ENCODE measurements at places on chromosomes 5 and 9.

- no peak for DNase-seq
Measured at GRCh38 chr5:153445875-153446579, 44.4 kb upstream of the GRIA1 start.

- no peak for DNase-seq
Measured at GRCh38 chr5:91938441-91938840, 555.3 kb upstream of the ARRDC3 start.

- DNase-seq, result no peak
Measured at GRCh38 chr9:29183971-29184370, 1610.7 kb upstream of the C9orf72 start.

- no peak for DNase-seq
Measured at GRCh38 chr5:167943343-167943742, 348.1 kb upstream of the WWC1 start.

DNA sequence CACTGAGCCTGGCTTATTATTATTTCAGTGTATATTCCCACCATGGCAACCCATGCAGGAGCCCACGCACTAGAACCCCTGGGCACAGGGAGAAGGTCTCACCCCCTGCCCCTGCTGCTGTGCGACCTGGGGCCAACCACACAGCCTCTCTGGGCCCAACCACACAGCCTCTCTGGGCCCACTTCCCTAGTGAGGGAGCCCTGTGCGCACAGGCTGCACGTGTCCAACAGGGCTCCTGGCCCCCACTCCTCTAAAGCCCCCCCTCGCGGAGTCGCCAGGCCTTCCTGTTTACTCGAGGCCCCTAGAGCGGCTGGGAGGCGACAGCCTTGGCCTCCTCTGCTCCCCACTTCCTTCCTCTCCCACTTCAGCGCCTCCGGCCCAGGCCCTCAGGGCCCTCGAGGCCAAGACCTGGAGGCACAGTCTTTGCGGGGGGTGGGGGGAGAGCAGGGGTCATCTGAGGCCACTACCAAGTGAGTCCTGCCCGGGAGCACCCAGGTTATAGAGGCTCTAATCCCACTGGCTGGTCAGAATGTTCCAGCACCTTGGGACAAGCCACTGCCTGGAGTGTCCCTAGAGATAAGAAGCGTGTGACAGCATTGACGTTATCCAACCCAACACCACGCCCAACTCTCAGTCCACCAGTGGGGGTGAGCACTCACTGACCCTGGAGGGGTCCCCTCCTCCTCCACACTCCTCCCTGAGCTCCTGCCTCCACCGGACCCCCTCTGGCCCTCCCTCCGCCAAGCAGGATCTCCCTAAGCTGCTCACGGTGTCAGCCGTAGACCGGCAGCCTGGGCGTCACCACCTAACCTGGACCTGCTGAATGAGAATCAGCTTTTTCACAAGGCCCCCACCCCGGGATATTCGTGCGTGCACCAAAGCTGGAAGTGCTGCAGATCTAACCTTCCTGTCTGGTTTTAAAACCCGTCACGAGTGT lies 7.9 kb upstream of the ENG start:
- peak; percentile 60 for DNase-seq

- DNase-seq, result no peak
Measured at GRCh38 chr9:113504725-113505590, 41.4 kb downstream of the RGS3 start.

DNA sequence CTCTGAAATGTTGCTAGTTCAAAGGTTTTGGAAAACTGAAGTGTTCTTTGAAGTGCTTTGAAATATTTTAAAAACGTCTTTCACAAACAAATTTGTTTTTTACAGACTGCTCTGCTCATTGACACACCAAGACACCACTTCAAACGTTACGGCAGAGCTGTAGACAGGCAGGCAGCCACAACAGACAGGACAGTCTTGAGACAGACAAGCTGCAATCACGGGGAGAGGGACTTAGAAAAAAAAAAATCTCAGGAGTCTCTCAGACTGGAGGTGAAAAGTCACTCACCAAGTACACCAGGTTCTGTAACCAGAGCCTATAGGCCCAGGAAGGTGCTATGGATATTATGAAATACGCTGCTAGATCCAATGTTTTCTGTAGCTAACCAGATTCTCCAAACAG lies 135.4 kb downstream of the ISL1 start:
- DNase-seq, result no peak

DNA sequence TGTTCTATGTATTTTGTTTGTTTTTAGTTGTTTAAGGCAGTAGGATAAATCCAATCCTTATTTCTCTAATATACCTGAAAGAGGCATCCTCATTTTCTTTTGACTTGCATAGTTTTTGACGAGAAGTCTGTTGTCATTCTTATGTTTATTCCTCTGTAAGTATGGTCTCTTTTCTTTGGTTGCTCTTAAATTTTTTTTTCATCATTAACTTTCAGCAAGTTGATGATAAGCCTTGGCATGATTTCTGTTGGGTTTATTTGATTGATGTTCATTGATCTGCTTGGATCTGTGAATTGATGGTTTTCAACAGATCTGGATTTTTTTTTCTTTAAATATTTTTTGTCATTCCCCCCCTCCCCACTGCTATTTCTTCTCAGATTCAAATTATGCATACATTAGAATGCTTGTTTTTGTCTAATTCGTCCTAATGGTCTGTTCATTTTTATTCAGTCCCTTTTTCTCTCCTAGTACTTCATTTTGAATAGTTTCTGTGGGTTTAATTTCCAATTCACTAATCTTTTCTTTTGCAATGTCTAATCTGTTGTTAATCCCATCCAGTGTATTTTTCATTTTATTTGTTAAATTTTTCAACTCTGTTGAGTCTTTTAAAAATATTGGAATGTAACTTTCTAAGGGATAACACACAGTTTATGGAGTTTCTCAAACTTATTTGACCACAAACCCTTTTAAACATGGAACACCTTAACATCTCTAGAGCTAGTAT lies 495.9 kb downstream of the CSNK1G3 start:
- no peak for DNase-seq

DNA sequence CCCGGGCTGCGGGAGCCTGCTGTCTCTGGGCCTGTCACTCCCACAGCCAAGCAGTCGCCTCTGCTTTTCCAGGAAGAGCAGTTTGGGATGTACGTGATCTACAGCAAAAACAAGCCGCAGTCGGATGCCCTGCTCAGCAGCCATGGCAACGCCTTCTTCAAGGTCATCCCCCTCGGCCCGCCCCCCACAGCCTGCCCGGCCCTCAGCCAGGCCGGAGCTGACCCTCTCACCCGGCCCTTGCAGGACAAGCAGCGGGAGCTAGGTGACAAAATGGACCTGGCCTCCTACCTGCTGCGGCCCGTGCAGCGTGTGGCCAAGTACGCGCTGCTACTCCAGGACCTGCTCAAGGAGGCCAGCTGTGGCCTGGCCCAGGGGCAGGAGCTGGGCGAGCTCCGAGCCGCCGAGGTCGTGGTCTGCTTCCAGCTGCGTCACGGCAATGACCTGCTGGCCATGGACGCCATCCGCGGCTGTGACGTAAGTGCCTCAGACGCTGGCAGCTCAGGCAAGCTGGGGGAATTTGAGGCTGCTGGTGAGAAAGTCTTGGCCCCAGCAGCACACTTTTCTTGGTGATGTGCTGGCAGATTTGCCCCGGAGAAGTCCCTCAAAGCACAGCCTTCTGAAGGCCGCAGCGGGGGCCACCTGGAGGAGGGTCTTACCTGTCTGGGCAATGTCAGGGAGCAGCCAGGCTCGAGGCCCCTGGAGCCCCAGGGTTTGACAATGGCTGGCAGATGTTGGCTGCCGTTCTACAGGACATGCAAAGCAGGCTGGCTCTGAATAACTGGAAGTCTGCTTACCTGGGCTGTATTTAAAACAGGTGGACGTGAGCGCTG lies 20.1 kb upstream of the LRRC14B start:
- no peak for DNase-seq

DNA sequence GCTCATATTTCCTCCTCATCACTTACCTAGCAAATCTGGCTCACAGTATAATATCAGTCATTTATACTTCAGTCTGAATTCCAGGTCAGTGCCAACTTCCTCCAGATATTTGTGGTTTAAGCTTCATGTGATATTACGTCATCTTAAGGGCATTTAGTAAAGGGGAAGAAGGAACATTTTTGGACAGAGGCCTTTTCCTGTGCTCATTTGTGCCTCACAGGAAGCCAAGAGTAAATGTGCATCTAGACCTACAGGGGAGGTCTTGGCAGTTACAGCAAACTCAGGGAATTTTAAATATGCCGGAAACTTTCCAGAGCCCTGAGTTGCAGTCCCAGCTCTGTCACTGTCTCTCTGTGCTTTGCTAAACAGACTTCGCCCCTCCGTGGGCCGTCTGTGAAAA lies 12.3 kb upstream of the KCNIP1 start:
- no peak for DNase-seq

DNA sequence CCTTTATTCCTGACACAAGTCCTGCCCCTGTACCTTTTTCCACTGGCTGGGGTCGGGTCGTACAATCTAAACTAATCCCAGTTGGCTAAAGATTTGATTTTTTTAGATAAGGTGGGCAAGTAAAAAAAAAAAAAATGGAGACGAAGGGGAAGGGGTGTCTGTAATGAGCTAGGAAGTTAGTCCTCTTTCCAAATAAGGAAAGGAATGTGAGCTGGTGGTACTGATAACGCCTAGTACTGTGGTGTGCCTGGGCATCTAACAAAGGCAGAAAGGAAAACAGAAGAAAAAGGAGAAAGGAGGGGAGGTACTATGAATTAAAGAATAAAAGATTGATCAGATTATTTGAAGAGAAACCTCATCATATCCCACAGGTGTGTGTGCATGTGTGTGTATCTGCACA lies 21.3 kb downstream of the PRDM9 start:
- DNase-seq, result no peak

DNA sequence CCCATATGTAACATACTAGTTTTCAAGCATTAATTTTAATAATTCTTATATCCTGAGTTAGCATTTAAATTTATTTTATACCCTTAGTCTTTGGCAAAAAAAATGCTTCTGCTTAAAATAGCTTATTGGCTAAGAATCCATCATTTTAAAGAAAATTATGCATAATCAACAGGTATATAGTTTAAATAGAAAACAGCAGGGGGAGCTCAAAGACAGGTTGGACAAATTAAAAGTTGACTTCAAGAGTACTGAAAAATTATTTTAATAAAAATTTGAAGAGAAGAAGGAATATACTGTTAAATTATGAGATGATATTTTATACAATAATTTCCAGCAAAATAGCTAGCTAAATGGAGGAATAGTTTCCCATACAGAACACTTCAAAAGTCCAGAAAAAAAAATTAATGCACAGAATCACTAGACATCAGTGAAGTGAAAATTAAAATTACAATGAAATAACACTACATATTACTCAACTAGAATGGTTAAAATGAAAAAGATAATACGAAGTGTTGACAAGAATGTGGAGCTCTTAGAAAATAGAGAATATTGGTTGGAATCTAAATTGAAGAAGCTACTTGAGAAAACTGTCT lies 387.1 kb downstream of the PDE4D start:
- no peak for DNase-seq

GRCh38 chr5:157999696-158000095 lies 140.8 kb upstream of the CLINT1 start:
- no peak for DNase-seq

DNA sequence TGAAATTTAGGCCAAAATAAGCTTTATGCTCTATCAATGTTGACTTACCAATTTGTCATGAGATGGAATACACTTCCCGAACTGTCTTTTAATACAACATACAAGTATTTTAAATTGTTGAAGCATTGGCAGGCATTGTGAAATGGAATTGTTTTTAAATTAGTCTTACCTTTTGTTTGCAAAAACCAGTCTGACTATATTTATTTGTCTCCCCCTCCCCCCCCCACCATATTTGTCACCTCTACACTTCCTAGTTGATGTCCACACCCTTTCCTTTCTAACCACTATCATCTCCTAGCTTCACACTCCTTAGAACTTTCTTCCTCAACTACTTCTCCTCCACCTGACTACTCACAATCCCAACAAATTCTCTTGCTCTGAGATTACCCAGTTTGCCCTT lies 40.9 kb downstream of the FAF2 start:
- DNase-seq, result no peak

- DNase-seq, result no peak
Measured at GRCh38 chr9:111233963-111234362, 96.1 kb downstream of the OR2K2 start.

- no peak for DNase-seq
Measured at GRCh38 chr5:149046196-149046829, 16.5 kb downstream of the SH3TC2 start.

DNA sequence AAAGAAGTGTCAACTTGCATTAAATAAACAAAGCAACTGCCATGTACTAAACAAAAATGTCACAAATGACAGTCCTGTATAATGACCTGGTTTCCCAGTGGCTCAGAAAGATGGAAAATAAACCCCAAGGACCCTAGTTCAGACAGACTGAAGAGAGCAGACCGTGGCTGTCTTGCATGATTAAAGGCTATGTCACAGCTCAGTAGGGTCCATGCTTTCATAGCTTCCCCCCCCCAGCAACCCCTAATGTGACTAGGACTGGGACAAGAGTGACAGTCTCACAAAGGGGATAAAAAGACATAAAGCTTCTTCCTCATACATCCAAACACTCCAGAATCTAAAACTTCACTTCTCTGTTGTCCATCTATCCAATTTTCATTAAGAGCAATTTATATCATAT lies 113.6 kb downstream of the NR6A1 start:
- no peak for DNase-seq

GRCh38 chr9:8179381-8180053 lies 379.9 kb upstream of the DMAC1 start:
- no peak for DNase-seq

- DNase-seq, result no peak
Measured at GRCh38 chr5:97554977-97555643, 372.1 kb upstream of the RIOK2 start.

- DNase-seq, result no peak
Measured at GRCh38 chr5:141514330-141515133, 25.7 kb downstream of the PCDHGC5 start.

- no peak for DNase-seq
Measured at GRCh38 chr5:56527174-56527573, 288.2 kb upstream of the MAP3K1 start.

- DNase-seq, result no peak
Measured at GRCh38 chr9:99713838-99714306, 107.8 kb upstream of the NR4A3 start.

GRCh38 chr5:164364237-164365208 lies 859.1 kb downstream of the MAT2B start:
- no peak for DNase-seq

DNA sequence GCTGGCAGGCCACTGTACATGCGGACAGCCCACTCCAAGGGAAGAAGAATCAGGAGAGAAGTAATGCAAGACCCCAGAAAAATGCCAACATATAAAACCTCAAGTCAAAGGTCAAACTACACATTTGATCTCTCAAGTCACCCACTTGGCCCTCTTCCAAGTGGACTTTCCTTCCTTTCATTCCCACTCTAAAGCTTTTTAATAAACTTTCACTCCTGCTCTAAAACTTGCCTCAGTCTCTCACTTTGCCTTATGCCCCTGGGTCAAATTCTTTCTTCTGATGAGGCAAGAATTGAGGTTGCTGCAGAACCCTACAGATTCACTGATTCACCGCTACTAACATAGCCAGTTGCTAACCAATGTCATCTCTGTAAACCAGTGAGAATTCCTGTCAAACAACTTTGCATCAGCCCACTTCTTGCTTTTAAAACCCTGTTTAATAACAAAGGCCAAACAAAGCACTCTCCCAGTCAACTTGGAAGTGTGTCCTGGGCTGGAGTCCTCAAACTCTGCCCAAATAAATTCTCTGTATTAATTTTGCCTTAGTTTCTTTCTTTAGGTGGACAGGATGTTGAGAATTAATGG lies 6.9 kb upstream of the ATP6V1G1 start:
- DNase-seq, result no peak

- DNase-seq, result no peak
Measured at GRCh38 chr5:101047181-101047580, 144.1 kb upstream of the ST8SIA4 start.

GRCh38 chr5:76555114-76555513 lies 68.1 kb downstream of the F2RL2 start:
- no peak for DNase-seq
